Mucosa of gallbladder (tissue), 1 donor: ENCODE measurements at places on chromosomes 5 and 9. TPM values are rescaled to one million over a fixed set of nuclear protein-coding genes. Genes with fewer than 3 reads are reported as not detected.

- no peak for DNase-seq
Observed at GRCh38 chr9:68844157-68844556, 139.1 kb downstream of the PIP5K1B start.

Gene IL33
- total RNA-seq: 17.7 TPM

Gene MED7
- 11.2 TPM for total RNA-seq

DNA sequence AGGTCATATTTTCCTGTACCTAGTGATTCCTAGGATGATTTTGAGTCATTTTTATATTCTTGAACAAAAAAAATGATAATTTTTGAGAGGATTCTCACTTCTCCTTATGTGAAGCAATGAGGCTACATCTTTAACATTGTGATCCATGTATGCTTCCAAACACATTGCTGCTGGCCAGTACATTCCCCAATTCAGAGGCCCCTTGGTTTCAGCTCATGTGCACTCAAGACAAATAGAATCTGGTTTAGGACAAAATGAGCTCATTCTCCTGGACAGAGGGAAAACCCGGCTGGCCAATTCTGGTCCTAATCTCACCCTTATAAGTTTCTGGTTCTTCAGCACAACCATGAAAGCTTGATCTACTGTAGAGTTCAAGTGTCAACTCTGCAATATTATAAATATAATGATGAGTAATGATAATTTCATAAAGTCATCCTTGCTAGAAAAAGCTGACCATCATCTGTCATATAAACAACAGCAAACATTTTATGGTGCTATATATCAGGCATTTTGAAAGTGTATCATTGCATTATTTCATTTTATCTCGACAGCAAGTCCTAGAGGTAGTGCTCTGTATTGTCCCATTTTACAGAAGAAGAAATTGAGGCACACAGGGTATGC is 139.1 kb upstream of the ZNF366 start:
- DNase-seq: no peak

DNA sequence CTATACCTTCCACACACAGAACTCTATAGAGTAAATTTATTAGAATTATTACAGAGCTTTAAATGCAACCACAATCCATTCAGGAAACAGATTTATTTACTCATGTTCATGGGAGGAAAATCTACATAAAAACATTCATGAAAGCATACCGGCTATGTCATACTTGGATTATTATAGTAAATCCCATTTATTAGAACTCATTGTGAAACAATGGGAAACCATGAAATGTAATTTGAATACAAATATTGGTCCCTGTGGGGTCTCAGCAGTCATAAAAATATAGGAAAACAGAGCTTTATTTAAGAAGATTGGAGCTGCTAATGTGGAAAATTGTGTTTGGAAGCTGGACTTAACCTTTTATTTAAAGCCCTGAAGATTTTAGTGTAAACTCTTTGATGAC is 80.7 kb downstream of the HAPLN1 start:
- no peak for DNase-seq

Gene BAAT
- total RNA-seq: 117 TPM

- no peak for DNase-seq
Observed at GRCh38 chr9:13186091-13186490, 93.4 kb downstream of the MPDZ start.

Gene AQP3
- total RNA-seq: 26.2 TPM
